Activated effector memory CD4-positive, alpha-beta T cell treated with anti-CD3 and anti-CD28 coated beads, Interleukin-2, amount 50 U/mL, for 16 hours (primary cell): ENCODE measurements at places on chromosomes 2 and 18.
A peak's percentile ranks its signal among the peaks of the same experiment; 100 is the strongest.

DNA sequence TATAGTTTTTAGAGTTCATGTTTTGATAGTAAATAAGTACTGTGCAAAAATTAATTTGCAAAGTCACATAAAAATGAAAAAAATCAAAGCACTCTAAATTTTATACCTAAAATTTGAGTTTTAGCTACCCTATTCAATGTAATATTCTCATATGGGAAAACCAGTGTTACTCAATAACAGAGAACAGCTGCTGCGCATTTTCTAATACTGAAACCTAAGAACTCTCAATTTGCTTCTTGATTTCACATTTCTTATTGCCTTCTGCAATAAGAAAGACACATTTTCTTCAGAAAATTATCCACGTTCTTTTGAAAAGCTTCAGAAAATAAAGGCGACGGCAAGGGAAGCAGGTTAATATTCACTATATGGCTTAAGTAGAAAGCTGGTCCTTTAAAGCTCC is 199.1 kb upstream of the CCDC150 start:
- no peak for DNase-seq

- DNase-seq, result no peak
These were observed 102.1 kb downstream of the SNTG2 start for GRCh38 chr2:1052771-1053191.

- no peak for DNase-seq
These were observed 163.4 kb upstream of the MAP3K20 start for GRCh38 chr2:172912266-172912665.

DNA sequence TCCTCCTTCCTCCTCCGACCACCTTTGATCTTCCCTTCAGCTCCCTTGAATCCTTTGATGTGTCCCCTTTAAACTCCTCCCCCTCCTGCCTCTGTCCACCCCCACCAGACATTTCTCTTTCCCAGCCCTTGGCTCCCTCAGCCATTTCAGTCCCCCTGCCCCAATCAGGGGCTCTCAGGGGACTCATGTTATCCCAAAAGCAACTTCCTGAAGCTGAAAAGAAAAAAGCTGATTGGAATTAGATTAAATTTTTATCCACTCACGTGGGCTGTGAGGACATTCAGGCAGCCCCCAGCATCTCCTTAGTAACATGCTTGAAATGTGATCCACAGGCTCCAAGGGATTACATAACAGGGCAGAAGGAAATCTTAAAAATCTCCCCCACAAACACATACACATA is 81.3 kb downstream of the NEURL3 start:
- DNase-seq, result no peak

GRCh38 chr2:234852035-234852434 is 99.8 kb upstream of the SH3BP4 start:
- DNase-seq, result no peak

GRCh38 chr2:143121079-143121478 is 8.1 kb upstream of the ARHGAP15 start:
- no peak for DNase-seq

DNA sequence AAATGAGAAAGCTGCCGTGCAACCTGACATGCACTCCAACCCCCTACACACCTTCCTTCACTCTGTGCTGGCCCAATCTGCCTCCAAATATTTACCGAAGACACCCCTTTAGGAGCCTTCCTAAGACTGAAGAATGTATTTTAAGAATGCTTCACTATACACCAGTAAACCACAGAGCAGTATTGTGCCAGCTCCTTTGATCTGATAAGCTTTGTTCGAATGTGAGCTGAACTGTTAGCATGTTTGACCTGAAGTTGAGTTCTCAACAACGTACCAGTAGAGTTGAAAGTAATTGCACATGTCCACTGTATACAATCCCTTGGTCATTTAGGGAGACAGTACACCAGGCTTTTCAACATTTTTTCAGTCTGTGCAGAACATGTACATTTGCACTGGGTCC is 259.2 kb downstream of the TGIF1 start:
- no peak for DNase-seq

DNA sequence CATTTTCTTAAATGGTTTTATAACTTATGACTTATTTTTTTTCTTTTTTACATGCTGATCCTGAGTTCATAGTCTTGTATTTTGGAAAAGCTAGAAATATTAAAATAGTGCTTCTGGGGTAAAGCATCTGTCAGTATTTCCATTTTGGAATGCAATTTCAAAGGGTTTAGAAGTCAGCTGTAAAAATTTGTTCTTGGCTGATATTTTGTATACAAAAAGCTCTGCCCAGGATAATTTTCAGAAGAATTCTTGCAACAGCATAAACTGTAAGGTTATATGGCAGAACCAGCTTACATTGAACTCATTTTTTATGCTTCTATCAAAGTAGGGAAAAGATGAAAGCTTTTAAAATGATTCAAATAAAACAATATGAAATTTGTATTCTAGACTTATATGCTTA is 97.4 kb downstream of the DIS3L2 start:
- DNase-seq, result no peak

GRCh38 chr18:48292229-48292628 is 117.0 kb downstream of the ZBTB7C start:
- DNase-seq, result no peak

GRCh38 chr18:77482190-77483085 is 232.8 kb downstream of the GALR1 start:
- no peak for DNase-seq

DNA sequence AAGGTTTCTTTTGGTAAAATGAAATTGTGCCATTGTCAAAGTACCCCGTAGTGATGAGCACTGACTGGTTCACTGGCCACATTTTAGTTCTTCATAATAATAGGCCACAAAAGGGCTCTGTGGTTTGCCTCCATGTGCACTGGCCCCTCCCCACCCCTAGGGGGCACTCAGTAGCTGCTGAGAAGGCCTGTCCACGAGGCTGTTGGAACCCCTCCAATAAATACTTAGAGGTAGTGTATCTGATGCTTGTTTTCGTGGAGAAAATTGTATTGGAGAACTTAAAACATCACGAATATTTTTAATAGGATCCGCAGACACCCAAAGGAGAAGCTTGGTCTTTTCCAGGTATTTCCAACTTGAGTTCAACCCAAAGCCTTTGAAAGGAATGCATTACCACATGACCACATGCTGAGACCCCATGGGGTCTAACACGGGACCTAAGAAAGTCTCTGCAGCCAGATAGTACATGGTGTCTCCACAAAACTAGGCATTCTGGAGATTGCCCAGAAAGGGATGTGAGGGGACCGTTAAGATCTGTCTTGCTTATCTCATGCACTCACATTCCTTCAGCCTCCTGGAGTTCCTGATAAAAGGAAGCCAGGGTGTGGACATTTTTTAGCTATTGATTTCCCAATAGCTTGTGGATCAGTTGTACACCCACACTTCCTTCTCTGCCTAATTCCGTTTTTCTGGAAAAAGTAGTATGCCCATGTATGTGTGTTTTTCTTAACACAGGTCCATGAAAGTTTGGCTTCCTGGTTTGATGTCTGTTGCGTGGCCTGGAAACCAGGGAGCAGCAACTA is 28.5 kb upstream of the NOSTRIN start:
- peak; percentile 66 for DNase-seq

DNA sequence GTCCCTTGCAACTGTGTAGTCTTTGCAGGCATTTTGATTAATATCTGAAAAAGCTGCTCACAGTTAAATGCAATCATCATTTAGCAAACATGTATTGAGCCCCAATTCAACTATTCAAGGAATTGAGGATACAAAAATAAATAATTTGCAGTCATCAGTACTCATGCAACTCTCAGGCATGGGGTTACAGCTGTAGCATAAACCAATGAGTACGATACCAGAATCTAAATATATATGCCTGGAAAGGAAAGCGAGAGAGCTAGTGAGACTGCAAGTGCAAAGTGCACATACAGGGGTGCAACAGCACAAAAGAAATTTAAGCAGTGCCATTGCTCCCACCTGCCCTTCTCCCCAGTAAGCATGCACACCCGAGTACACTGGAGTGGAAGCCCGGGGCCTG is 216.4 kb downstream of the AFF3 start:
- DNase-seq, result no peak

- DNase-seq, result no peak
These were observed 79.0 kb downstream of the TLK1 start for GRCh38 chr2:171081649-171082111.

DNA sequence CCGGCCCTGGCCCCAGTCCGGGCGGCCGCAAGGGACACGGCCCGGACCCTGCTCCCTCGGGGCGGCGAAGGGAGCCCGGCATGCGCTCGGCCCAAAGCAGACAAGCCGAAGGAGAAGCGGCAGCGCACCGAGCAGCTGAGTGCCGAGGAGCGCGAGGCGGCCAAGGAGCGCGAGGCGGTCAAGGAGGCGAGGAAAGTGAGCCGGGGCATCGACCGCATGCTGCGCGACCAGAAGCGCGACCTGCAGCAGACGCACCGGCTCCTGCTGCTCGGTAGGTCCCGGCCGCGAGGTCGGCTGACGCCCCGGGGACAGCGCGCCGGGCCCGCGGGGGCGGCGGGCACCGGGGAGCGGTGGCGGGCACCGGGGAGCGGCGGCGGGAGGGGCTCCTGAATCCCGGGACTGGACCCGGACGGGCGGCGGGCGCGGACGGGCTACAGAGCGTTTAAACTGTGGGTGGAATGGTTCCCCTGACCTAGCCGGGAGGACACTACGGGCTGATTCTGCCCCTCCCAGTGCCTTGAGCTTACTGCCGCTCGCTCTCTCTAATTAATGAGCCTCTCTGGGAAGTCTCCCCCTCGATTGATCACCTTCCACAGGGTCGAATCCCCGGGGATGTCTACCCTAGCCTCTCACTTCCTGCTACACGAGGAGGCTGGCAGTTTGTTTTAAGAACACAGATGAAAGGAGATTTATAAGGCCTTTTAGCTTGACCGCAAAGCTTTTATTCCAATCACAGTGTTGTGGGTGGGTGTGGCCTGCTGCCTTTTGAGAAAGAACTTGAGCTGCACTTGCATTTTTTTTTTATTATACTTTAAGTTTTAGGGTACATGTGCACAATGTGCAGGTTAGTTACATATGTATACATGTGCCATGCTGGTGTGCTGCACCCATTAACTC is 853 bp downstream of the GNAL start:
- DNase-seq, result no peak
